Mucosa of descending colon (tissue), 3 donors: ENCODE measurements at places on chromosomes 12 and 14. TPM values are rescaled to one million over a fixed set of nuclear protein-coding genes. Genes with fewer than 3 reads are reported as not detected.

COX8C gene
- total RNA-seq, result not detected

ZFHX2 gene
- total RNA-seq, result 3.2 TPM

ADAM21 gene
- not detected for total RNA-seq

PLEKHG7 gene
- total RNA-seq, result 1.2 TPM

MLF2 gene
- 136 TPM for total RNA-seq

TMEM229B gene
- total RNA-seq, result 4.8 TPM

TRPV4 gene
- total RNA-seq, result 0.92 TPM

RNASE7 gene
- 0.19 TPM for total RNA-seq
